ENCODE measurements at places on chromosomes 16 and 17.
A peak's percentile ranks its signal among the peaks of the same experiment; 100 is the strongest.

- DNase-seq, result no peak
Measured at GRCh38 chr17:19716108-19717030, at the start of gene SLC47A2. Gene SLC47A2, minus strand, starts transcription at chr17:19716584. Its CDS starts 29 bp downstream, at chr17:19716555.

GRCh38 chr17:44448412-44448811 lies 54.8 kb downstream of the GPATCH8 start:
- no peak for DNase-seq

GRCh38 chr17:75637143-75637538 lies 3.9 kb downstream of the SMIM5 start:
- DNase-seq, result no peak

- DNase-seq, result no peak
Measured at GRCh38 chr16:53071748-53072301, 17.0 kb downstream of the CHD9 start.

GRCh38 chr17:80984749-80985148 lies 6.9 kb upstream of the CHMP6 start:
- no peak for DNase-seq

GRCh38 chr16:69150146-69150865 lies 17.9 kb downstream of the UTP4 start:
- peak; percentile 21 for DNase-seq

GRCh38 chr16:49284962-49285361 lies 3.3 kb upstream of the CBLN1 start:
- no peak for DNase-seq

- no peak for DNase-seq
Measured at GRCh38 chr16:13909069-13909468, 10.9 kb upstream of the ERCC4 start.

Measured in activated naive CD4-positive, alpha-beta T cell treated with anti-CD3 and anti-CD28 coated beads, Interleukin-2, amount 50 U/mL, for 16 hours (primary cell).